ENCODE measurements at places on chromosomes 4 and X.

DNA sequence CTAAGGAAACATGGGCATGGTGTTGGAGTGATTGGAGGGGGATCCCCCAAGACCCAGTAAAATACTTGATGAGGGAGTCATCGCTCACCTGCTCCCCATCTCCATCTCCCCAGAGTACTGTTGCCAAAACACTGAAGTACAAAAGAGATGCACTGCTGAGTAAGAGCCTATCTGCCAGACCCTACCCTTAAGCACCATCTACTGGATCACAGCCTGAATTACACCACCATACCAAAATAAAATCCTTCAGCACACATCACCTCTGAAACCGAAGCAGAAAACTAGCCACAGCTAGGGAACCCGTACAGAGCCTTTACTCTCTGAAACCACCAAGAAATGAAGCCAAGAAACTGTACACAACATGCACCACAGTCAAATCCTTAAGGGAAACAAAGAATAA is 466.3 kb upstream of the ACTRT1 start:
- DNase-seq, result no peak

DNA sequence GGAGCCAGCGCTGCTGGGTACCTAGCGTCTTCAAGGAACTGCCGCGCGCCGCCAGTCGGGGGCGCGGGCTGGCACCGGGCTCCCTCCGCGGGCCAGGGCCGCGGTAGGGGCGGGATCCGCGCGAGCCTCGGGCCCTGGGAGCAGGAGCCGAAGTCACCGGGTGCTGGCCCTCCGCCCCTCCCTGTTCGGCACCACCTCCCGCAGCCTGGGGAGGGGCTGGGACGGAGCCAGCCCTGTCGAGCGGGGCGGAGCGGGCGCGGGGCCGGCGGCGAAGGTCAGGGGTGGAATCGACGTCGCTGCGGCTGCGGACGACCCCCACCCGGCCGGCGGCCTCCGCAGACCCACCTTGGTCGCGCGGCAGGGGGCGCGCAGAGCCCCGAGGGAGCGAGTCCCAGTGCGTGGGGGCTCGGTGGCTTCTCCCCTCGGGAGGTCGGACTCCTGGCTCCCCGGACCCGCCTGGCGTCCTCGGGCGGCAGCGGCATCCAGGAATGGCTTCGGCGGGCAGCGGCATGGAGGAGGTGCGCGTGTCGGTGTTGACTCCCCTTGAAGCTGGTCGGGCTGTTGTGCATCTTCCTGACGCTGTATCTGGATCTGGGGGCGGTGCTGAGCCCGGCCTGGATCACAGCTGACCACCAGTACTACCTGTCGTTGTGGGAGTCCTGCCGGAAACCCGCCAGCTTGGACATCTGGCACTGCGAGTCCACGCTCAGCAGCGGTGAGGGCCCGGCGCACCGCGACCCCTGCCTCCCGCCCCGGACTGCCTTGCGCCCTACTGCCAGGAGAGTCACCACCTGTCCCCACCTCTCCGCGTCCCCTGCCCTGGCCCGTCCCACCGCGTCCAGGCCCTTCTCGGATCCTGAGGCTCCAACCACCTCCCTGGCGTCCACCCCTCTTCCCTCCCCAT is 50.5 kb upstream of the FAM47C start:
- peak; percentile 71 for DNase-seq

- no peak for DNase-seq
Measured at GRCh38 chr4:2059726-2060602, 837 bp downstream of the NAT8L start.

DNA sequence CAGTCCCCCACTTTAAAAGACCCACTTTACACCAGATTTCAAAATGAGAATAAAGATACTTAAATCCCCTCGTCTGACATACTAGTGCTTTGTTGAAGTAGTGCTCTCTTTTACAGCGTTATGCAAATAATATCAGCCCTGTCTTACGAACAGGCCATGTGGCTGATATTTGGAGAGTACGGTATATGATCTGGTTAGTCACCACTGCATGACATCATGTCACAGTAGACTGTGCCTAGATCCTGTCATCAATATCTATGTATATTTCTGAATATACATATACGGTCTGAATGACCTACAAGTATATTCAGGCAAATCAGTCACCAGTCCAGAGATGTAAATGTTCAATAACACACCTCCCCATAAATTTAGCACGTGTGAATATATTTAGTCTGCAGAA is 25.4 kb upstream of the XAGE1B start:
- no peak for DNase-seq

DNA sequence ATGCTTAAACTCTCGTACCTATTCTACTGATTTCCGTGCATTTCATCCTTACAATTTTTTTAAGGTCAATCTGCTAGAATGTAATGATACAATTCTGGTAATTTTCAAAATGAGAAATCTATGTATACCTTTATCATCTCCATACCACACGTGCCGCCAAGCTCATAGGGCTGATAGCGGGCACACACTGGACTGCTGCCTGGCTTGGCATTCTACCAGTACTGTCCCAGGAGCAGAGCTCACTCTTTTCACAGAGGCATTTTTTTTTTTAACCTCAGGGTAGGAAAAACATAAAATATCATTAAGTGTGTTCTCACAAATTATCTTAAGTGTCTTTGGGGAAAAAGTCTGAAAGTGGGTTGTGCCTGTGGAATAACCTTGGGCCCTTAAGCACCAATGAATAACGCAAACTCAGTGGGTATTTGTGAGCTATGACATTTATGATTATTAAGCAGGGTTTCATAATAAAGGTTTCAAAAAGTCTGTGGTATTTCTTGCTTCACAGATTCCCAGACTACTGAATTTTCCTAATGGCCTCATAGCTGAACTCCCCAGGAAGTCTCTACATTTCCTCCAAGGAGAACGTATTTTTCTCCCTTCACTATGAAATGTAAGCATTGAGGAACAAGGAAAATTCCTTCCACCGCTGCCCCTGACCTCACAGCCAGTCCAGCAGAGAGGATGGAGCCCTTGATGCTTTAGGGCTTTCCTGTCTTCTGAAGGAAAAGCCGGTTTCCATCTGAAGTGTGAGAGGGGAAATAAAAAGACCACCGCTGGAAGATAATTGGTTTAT is 125.2 kb downstream of the ELOVL6 start:
- DNase-seq, result no peak

DNA sequence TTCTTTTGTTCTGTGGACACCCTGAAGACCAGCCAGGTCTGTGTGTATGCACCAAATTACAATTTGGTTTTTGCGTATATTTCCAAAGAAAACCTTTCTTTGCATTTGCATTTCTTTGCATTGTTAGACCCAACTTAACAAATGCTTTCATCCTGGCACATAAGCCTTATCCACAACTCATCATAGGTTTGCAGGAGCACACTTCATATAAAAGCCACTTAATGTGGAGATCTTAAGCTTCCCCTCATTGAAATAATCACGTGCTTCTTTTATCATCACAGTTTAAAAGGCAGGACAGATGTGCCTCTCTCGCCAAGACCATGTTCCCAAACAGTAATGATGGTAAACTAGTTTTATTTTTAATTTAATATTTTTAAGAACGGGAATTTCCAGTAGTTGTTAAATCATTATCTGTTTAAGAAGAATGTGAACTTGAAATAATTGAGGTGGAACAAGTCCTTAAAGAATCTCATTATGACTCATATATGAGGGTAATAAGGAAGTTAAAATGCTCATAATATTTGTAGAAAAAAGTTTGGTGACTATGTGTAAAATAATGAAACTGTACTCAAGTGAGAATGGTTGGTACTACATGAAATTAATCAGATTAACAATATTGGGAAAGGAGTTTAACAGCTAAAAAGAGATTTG is 65.5 kb downstream of the GLRA3 start:
- DNase-seq, result no peak

GRCh38 chr4:73589887-73590801 is 30.1 kb downstream of the RASSF6 start:
- no peak for DNase-seq

- DNase-seq, result no peak
Measured at GRCh38 chr4:78292856-78293255, 235.7 kb downstream of the FRAS1 start.

DNA sequence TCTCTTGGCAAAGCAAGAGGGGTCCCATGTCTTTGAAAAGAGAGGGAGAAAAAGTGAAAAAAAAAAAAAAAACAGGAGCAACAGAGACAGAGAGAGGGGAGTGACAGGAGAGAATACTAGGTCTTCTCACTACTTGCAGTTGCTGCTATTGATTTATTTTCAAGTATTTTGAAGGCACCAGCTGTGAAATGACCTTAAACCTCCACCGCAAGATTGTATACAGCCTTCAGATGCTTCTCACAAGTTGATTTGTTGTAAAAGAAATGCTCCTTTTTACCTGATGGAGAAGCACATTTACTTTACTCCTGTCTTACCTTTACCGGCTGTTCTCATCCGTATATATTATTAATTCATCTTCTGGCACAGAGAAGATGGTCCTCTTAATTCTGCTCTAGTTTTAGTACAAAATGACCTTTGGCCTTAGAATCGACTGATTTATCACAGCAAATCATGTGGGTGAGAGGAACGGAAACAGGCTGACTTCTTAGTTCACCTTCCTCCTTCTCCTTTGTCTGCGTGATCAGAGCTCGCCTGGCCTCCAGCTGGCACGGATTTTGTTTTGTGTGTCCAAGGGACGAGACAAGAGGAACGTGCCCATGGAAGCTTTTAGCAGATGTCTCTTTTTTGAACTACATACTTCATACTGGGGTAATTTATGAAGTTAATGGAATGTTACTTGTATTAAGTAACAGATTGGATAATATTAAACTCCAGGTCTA is 82.4 kb upstream of the PACRGL start:
- DNase-seq, result no peak

DNA sequence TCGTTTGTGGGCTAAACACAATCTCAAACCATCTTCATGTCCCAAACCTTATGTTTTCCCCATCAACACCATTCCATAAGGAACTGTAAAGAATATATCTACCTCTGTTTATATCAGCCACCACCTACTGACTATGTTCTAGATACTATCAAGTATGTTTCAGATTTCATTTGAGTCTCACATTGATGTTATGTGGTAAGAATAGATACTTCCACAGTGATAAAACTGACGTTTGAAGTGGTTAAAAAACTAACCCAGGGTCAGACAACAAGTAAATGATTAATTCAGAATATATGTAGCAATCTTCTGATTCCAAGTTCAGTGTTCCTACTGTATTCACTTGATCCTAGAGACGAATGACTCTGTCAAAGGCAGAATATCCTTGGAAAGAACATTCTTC is 156.8 kb upstream of the RASGEF1B start:
- DNase-seq, result no peak

- no peak for DNase-seq
Measured at GRCh38 chrX:80181079-80181478, 166.5 kb downstream of the TBX22 start.

GRCh38 chr4:123659730-123660129 is 263.1 kb downstream of the SPRY1 start:
- no peak for DNase-seq

- peak; percentile 52 for DNase-seq
Measured at GRCh38 chrX:97310373-97310772, 426.7 kb downstream of the RPA4 start.

GRCh38 chr4:67762086-67762485 is 7.9 kb upstream of the GNRHR start:
- DNase-seq, result no peak

GRCh38 chrX:72280321-72280845 is 3.3 kb upstream of the RPS4X start:
- DNase-seq, result no peak

DNA sequence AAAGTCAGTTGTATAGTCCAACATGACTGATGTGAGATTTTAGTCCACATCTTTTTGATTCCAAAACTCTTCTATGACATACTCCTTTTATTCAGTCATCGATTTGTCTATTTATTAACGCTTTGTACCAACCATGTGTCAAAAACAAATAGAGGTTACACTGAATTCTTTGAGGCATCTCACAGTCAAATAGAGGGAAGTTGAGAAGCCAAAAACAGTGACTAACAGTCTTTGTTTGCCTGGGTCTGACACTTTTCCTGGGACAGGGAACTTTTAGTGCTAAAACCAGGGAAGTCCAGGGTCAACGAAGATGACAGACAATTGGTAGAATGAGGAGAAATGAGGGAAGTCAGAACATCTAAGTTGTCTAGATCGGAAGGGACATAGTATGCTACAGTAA is 169.9 kb upstream of the HS3ST1 start:
- no peak for DNase-seq

GRCh38 chr4:76435528-76436319 is 695 bp downstream of the SHROOM3 start:
- DNase-seq, result no peak

DNA sequence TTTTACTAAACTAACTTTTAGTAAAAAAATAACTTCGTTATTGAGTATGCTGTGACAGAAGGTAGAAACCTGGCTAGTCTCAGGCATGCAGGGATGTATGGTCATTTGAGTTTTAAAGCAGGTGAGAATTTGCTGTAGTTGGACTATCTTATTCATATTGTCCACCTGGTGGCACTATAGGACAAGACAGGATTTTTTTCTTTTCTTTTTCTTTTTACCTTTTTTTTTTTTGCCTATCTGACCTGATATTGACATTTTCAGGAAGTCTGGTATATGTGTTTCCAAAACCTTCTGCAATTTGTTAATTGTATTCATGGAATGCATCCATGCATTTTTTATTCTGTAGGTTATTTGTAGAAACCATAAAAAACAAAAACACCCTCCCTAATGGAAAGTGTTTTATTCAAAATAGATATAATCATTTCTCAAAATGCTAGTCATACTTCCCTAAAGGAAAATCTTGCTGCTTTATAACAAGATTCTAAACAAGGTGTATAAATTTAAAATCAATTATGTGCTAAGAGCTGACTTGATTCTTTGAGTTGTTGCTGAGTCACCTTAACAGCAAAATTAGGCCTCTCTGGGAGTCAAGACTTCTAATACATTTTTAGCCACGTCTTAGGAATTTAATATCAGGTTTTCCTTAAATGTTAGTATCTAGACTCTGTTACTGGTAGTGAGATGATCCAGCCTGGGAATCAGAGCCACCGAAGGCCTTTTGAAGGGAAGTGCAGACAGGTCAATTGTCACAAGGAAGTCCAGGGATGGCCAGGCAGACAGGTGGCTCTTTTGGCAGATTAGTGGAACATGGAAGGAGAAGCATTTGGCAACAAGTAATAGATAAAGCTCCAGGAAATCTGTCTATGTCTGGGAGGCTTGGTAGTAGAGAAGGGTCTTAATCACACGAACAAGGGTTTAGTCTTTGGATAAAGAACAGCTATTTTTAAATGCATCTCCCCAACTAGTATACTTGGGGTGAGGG is 201.3 kb upstream of the GNPDA2 start:
- no peak for DNase-seq

DNA sequence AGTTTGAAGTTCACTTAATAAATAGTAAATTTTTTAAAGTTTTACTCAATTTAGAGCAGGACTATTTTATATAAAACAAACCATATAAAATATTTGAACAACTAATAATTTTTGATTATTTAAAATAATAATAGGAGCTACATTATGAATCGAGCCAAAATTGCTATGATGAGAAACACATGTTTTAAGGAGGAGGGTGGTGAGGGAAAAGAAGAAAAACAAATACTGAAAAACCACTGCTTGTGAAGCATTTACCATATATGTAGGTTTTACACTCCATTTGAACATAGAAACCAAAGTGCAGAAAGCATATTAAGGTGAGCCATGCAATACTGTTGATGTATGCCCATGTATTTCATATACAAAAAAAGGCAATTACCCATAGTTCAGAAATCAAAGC is 448.9 kb downstream of the FSTL5 start:
- DNase-seq, result no peak

- no peak for DNase-seq
Measured at GRCh38 chr4:114272226-114272625, 292.8 kb upstream of the ARSJ start.
